ENCODE measurements at places on chromosomes 2 and 18.

GRCh38 chr2:188878716-188879115, 95.5 kb upstream of the COL3A1 start:
- no peak for DNase-seq

DNA sequence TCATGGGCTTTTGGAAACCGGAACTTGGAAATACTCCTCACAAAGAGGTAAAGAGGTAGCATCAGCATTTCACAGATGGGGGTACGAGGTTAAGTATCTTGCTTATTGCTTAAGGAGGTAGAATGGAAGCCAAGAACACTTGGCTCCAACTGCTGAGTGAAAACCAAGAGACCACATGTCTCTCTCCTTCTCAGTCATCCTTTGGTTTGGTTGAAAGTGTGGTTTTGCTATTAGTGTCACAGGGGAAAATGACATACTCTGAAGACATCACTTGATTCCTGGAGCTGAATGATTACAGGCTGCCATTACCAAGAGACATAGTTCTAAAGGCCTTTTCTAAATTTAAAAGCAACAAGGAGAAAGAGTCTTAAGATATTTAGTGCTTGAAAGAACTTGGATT, 41.5 kb downstream of the ANTXR1 start:
- peak; percentile 36 for DNase-seq

- no peak for DNase-seq
Measured at GRCh38 chr2:20483194-20483895, 36.5 kb downstream of the RHOB start.

- DNase-seq = no peak
Measured at GRCh38 chr2:45979065-45979464, 318.1 kb upstream of the EPAS1 start.

DNA sequence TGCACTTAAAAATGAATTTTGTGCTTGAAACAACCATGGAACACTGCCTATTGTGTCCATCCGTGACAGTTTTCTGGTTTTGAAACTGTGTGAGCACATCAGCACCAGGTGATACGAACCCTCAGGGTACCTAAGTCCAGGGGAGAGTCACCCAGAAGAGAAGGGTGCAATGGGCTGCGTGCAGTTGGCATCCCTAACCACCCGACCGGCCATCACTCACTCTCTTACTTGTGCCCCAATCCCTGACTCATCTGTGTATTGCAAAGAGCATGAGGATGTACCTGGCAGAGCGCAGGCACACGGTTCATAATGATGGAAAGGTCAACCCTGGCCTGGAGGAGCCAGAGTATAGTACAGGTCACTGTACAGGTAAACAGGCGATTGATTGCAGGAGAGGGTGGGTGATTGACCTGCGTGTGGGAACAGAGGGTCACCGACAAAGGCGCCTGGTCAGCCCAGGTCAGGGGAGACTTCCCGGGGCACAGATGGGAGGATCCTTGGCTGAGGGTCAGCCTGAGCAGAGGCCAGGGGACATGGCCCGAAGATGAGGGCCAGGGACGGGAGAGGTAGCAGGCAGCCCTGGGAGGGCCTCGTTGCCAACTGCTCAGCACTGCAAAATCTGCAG, 160.3 kb downstream of the SEPTIN10 start:
- no peak for DNase-seq

- no peak for DNase-seq
Measured at GRCh38 chr2:112204411-112204810, 50.4 kb downstream of the ZC3H8 start.

DNA sequence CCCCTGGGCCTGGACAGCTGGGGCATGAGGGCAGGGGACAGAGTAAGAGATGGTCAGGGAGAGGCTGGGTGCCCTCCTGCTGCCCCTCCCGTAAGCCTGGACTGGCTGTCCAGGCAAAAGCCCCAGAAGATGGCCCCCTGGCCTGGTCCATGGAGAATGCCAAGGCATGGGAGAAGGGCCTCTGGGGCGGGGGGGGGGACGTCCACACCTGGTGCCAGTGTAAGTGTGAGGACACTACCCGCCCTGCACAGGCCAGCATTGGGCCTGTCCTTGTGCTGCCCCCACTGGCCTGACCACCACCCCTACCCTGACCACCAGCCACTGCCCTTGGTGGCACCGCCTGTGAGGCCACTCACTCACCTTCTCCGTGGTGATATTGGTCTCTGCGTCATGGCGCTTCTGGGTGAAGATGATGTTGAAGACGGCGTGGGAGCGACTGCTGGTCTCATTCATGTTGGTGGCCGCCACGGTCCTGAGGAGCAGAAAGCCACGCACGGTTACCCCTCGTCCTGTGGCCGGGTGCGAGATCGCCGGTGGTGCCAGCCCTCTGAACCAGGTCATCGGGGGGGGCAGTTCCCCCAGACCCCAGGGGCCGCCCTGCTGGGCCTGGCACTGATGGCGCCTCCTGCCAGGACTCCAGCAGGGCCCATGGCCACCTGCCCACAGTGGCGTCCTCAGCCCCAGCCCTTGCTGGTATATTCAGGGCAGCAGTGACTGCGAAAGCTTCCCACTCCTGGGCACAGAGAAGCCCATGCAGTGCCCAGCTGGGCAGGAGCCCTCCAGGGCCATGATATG, 35.2 kb downstream of the KIF1A start:
- no peak for DNase-seq

GRCh38 chr18:6366776-6367175, 47.9 kb downstream of the L3MBTL4 start:
- DNase-seq = no peak

DNA sequence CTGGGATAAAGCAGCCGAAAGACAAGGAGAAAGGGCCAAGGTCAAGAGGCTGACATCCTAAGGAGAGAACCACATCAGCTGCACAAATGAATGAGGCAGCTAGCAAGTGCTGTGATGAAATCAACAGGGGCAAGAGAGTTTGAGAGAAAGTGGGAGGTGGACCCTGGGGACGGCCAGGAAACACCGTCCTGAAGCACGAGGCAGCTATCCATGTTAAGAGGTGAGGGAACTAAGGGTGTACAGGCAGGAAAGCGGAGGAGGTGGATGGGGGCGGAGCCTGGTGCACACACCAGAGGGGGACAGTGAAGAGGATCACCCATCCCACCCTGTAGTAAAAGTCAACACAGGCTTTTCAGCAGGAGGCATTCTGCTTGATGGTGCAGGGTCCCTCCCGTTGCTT, 52.4 kb downstream of the HDLBP start:
- DNase-seq = no peak

GRCh38 chr2:118974103-118974993, 32.4 kb downstream of the MARCO start:
- DNase-seq = no peak

GRCh38 chr2:49843314-49843713, 689.0 kb upstream of the FSHR start:
- DNase-seq = no peak

- DNase-seq = no peak
Measured at GRCh38 chr2:19169134-19169768, 189.2 kb downstream of the OSR1 start.

- no peak for DNase-seq
Measured at GRCh38 chr18:44927127-44927849, 246.6 kb downstream of the SETBP1 start.

DNA sequence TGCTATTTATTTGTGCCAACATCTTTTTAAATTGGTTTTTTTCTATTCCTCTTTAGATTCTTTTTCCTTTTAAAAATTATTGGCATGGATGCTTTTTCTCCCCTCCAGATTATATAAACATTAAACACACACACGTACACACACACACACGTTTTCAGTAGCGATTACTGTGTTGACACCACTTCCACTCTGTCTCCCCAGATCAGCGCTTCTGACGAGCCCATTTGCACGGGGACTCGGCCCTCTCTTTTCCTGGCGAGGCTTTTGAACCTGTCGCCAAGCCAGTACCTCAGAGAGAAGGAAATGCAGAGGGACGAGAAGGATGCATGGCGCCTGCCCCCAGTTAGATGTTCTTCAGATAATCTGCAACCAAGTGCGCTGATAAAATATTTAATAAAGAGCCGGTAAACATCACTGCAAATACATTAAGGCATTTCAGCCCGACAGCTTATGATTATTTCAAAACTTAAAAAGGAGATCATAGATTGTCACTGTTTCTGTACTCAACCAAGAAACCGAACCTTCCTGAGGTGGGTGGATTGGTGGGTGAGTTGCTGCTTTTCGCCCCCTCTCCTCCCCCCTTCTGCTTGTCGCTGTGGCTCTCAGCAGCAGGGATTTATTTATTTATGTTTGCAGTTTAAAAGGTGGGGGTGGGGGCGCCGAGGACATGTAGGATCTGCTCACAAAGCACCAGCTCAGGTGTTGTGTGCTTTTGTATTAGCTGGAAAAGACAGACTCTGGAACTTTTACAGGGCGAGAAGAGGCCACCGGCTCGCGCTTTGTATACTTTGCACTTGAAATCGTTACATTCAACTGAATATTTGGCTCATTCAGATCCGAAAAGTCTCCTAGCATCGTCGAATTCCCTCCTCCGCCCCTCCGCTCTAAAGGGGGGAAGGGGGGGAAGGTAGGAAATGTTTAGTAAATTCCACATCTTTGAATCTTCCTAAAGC, 787 bp upstream of the TBR1 start:
- DNase-seq = peak; percentile 36

DNA sequence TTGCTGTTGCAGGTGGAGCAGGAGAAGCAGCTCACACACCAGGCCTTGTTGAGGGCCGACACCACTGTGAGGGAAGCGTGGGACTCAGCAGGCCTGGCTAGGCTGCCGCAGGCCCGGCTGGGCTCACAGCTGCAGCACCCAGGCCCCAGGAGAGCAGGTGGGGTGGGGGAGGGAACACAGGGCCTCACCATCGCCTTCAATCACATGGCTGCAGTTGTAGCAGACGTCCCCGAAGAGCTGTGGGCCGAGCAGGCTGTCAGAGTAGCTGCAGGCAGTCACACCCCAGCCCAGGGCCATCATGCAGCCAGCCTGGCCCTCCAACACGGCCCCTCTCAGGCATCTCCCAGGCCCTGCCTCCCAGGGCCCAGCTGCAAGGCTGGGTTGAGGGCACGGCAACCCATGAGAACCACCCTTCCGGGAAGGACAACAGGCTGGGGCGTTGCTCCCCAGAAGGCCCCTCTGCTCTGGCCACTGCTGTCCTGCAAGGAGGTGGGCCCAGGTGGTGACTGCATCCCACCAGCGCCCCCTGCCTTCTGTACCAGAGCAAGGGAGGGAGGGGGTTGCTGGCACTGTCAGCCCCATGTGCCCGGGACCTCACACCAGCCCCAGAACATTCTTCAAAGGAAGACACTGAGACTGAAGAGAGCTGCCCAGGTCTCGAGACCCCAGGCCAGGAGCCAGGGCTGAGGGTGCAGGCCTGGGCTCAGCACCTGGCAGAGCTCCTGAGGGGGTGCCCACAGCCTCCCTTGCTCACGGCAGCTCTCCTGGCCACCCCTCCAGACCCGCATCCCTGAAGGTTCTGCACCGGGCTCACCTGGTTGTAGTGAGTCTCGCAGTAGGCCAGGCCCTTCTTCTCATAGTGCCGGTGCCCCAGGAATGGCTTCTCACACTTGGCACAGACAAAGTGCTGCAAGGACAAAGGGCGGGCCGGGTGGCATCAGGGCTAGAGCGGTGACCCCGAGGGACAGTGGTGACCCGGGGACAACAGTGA, 5.6 kb upstream of the GPR17 start:
- peak; percentile 82 for DNase-seq

DNA sequence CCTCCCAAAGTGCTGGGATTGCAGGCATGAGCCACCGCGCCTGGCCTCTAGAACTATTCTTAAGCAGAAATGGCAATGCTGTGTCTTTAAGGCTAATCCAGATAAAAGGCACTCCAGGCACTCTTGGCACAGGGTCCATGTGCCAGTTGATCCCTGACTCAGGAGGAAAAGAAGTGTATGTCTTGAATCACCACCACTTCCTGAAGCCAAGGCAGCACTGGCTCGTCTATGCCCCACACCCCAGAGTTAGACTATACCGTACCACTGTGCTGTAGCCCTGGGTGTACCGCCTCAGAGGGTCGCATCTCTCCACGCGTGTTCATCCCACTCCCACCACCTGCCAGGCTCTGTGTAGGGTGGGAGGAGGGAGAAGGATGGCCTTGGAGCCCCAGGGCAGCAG, 9.0 kb downstream of the TNFRSF11A start:
- DNase-seq = no peak

GRCh38 chr18:22613788-22614187, 196.1 kb upstream of the CTAGE1 start:
- DNase-seq = no peak

- DNase-seq = peak; percentile 49
Measured at GRCh38 chr2:25131567-25132298, 36.6 kb downstream of the POMC start.

- no peak for DNase-seq
Measured at GRCh38 chr2:18050001-18050400, 171.5 kb downstream of the KCNS3 start.

DNA sequence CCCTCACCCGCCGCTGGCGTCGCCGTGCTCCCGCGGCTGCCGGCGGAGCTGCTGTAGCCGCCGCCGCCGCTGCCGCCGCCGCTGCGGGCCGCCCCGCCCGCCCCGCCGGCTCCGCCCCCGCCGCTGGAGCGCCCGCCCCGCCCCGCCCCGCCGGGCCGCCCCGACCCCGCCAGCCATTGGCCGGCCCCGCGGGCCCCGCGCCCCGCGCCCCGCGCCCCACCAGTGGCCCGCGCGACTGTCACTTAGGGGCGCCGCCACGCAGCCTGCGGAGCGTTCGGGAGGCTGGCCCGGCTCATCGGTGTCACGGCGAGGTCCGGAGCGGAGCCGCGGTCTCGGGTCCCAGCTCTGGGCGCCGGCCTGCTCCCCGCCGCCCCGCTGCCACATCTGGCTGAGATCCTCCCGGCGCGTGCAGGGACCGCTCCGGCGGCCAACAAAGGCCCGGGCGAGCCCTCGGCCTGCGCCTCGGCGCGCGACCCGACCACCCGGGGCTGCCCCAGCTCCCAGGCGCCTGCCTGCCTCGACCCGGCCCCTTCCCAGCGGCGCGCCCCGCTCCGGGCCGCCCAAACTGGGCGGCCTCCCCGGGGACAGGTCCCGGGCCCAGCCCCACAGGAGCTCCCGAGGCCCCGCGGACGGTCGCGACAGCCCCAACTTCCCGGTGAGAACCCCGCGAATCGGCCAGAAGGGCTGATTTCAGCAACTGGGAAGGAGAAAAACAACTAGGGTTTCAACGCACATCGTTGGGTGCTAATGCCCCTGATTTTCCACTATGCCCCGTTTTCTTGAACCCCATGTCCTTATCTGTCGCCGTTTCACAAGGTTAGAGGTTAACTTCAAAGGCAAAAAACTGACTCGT, at the start of gene MGAT4A:
Gene MGAT4A, minus strand, starts transcription at position 92 of the 853 bp plus-strand sequence. CDS start 4,800 bp downstream, outside the sequence.
- peak; percentile 93 for DNase-seq

DNA sequence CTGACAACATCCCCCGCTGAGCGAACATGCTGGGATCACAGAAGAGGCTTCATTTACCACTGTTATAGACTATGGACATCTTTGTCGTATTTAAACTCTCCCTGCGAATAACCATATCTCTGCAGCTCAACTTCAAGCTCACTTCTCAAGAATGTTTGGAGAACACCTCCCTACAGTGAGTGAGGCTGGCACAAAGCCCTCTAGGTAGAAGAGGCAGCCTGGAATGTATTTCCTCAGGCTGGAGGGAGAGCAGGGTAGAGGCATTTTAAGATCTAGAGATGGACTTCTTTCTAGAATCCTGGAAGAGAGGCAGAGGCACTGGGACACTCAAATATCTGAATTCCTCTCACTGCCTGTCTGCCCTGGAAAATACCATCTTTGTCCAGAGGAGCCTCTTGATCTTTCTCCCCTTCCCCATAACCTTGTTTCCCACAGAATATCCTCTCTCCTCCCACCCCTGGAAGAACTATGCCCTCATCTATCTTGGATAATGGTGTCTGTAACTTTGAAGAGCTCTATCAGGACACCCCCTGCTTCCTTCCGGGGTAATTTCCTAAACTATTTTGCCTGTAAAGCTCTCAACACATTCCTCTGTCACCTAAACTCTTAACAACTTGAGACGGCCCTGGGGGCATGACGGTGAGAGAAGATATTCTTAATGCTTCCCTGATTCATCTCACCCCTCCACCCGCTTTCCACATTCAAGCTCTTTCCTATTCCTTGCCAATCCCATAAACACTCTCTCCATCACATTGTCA, 2.4 kb upstream of the ANTXR1 start:
- DNase-seq = no peak

Measured in GM13977 (cell line).